Stimulated activated CD8-positive, alpha-beta memory T cell treated with anti-CD3 and anti-CD28 coated beads, Interleukin-15, amount 100 ng/mL, for 24 hours (primary cell): ENCODE measurements at places on chromosomes 2 and 18.

DNA sequence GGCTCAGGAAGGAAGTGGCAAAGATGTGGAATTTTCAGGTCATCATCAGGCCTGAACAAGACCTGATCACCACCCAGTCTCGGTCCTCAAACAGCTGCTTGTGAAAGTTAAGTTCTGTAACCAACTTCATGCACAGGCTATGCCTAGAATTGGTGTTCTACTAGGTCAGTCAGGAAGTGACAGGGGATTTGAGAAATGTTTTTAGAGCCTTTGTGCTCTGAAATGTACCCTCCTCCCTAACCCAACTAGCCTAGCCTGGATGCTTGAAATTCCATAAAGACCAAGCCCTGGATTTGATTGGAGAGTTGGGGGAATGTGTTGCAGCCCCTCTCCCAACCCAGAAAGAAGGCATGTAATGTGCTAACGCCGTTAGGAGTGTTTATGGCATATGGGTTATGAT is 63.3 kb downstream of the TGOLN2 start:
- DNase-seq, result no peak

- DNase-seq, result no peak
Observed at GRCh38 chr18:49619801-49620200, 57.9 kb downstream of the LIPG start.

GRCh38 chr2:169461143-169461542 is 18.2 kb upstream of the BBS5 start:
- no peak for DNase-seq

DNA sequence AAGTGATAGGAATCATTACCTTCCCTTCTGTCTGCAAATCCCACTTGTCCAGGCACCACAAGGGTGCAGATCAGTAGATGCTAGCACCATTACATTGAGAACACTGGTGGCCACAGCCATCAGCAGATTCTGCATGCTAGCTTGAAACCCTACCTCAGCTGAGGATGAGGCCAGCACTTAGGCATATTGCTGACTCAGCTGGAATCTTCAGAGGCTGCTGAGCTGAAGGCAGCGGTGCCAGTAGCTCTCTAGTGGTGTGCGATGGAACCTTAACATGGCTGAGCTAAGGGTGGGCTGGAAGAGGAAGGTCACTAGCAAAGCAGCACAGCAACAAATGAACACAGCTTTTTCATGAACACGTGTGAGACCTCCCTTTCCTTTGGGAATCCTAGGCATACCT is 19.0 kb upstream of the CPO start:
- no peak for DNase-seq

DNA sequence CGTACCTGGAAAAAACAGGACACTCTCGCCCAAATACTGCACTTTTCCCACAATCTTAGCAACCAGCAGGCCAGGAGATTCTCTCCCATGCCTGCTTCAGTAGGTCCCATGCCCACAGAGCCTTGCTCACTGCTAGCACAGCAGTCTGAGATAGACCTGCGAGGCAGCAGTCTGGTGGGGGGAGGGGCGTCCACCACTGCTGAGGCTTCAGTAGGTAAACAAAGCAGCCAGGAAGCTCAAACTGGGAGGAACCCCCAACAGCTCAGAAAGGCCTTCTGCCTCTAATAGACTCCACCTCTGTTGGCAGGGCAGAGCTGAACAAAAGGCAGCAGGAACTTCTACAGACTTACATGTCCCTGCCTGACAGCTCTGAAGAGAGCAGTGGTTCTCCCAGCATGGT is 1202.8 kb upstream of the ACVR2A start:
- DNase-seq, result no peak

DNA sequence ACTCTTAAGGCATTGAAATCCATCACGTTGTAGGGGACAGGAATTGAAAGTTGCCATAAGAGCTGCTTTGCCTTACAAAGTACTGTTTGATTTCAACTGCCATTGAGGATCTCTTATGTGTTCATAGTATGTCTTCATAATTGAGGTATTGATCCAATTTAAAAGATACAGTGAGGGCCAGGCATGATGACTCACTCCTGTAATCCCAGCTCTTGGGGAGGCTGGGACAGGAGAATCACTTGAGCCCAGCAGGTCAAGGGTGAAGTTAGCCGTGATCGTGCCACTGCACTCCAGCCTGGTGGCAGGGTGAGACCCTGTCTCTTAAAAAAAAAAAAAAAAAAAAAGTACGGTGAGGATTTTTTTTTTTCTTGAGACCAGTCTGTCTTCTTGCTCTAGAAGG is 91.7 kb upstream of the EML6 start:
- no peak for DNase-seq

GRCh38 chr2:69222953-69223658 is 163.9 kb downstream of the GFPT1 start:
- no peak for DNase-seq

GRCh38 chr18:23099621-23100020 is 35.7 kb upstream of the CABLES1 start:
- DNase-seq, result no peak
